ENCODE measurements at places on chromosomes 6 and 20.

- no peak for DNase-seq
Observed at GRCh38 chr6:113654396-113654795, 202.7 kb upstream of the MARCKS start.

DNA sequence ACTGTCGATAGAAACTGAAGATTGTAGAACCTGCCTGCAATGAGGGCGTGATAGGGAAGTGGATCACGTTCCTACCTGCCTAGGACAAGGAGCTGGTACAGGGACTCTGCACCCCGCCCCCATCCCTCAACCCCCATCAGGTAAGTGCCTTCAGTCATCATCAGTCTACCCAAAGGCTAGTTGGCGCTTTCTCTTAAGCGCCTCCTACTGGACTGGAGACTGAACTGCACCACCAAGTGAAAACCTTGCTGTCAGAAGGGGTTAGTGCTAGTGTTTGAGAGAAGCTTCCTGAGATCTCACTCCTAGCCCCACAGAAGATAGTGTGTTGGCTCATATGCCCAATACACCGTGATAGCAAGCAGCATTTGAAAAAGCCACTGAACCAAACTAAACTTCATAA lies 706.5 kb upstream of the MAN1A1 start:
- DNase-seq: peak; percentile 47

- no peak for DNase-seq
Observed at GRCh38 chr6:36949636-36950035, 4.9 kb upstream of the PI16 start.

DNA sequence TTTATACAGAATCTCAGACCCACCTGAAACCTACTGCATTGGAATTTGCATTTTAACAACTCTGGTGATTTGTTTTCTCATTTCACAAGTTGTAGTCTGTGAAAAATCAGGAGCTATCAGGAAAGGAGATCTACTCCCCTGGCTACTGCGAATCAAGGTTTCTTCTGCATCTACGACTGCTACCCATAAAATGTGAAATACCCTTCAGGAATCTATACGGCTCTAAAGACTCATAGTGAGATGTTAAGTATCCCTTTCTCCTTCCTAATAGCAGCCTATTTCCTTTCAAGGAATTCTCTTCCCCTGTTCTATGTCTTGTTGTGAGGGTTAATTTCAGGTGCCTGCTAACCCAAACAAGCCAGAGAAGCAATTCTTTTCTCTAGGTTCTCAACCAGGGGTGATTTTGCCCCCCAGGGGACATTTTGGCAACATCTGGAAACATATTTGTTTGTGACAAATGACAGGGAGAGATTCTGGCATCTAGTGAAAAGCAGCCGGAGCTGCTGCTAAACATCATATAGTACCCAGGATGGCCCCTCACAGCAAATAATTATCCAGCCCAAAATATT lies 26.3 kb downstream of the WFDC3 start:
- DNase-seq: no peak

- no peak for DNase-seq
Observed at GRCh38 chr6:17714879-17715851, 8.4 kb upstream of the NUP153 start.

- DNase-seq: no peak
Observed at GRCh38 chr6:38355519-38355918, 284.2 kb downstream of the BTBD9 start.

DNA sequence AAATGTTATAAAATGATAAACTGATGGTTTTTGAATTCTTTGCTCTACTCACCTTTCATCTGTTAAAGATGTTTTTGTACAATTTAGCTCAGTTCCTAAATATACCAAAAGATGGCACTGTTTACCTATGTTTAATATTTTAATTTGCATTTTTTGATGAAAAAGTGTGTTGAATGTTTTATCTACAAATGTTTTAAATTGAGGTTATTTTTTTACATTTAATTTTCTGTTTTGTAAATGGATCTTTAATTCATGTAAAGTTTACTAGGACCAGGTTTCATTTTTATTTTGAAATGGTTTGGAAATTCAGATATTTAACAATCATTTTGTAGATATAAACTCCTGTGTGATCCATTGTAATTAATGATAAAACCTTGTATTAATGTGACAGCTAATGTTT lies 30.0 kb downstream of the CDKAL1 start:
- no peak for DNase-seq

DNA sequence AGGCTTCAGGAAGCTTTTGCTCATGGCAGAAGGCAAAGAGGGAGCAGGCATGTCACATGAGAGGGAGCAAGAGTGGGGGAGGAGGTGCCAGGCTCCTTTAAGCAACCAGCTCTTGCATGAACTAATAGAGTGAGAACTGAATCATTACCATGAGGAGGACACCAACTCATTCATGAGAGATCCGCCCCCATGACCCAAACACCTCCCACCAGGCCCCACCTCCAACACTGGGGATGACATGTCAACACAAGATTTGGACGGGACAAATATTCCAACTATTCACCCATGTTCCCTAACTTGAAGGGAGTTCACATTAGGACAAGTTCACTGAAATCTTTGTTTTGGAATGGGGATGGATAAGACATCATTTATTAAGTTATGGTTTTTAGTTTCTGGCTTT lies 155.2 kb upstream of the ESR1 start:
- DNase-seq: peak; percentile 25

- DNase-seq: peak; percentile 92
Observed at GRCh38 chr6:27553123-27553904, 80.4 kb upstream of the ZNF184 start.

DNA sequence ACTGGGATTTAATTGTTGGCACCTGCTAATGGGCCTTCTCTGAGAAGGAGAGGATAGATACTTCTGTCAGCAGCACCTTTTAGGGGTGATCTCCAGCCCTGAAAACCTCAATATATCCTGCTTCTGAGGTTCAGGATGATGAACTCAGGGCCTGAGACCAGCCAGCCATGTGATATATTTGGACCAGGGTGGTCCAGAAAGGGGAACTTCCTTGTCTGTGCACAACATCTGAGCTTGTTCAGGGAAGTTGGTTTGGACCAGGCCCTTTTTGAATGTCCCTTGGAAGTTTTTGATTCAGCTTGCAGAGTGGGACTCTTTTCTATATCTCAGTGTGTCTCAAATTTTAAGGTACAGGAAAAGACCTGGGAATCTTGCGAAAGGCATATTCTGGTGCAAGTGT lies 85.8 kb downstream of the GFRA4 start:
- DNase-seq: no peak

- DNase-seq: no peak
Observed at GRCh38 chr20:57301026-57301425, 28.6 kb upstream of the SPO11 start.

DNA sequence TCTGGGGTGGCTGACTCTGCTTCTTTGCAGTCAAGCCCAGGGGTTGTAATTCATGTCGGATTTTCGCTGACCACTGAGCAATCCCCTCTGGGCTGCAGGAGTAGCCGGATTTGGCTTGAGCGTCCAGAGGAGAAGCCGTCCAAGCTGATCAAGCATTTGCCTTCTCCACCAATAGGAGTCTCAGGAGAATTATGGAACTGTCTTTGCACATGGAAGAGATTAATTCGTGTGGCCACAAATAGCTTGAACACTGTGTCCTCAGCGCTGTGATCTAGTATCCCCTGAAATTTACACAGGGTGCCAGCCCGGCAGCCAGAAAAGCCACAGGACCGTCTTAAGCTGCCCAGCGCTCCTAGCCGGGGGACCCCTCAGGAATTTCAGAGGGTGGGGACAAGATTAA lies 37.1 kb downstream of the EYA2 start:
- no peak for DNase-seq

- DNase-seq: no peak
Observed at GRCh38 chr6:26349964-26350857, 14.8 kb upstream of the BTN3A2 start.

GRCh38 chr20:24211972-24212371 lies 223.4 kb upstream of the GGTLC1 start:
- DNase-seq: no peak

DNA sequence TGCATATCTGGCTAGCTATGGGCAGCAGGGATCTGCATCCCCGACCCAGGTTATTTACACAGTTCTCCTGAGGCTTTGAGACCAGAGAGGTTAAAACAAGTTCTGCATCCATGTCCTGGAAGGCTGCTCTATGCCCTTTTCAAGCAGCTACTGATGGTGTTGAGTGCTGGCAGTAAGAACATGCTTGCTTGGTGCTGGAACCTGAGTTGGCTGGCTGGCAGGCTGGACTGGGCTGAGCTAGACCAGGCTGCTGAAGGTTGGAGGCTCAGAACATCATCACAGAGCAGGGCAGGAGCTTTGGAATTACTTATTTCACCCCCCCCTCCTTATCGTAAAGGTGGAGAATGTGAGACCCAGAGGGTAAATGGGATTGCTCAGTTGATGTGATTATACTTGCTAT lies 16.9 kb upstream of the LRFN2 start:
- no peak for DNase-seq

- DNase-seq: no peak
Observed at GRCh38 chr6:159805440-159806020, 5.5 kb downstream of the PNLDC1 start.

- DNase-seq: no peak
Observed at GRCh38 chr20:44644667-44645131, 6.8 kb downstream of the ADA start.

- no peak for DNase-seq
Observed at GRCh38 chr20:15515691-15516090, 1057.6 kb downstream of the KIF16B start.

GRCh38 chr20:25275813-25276532 lies 28.1 kb downstream of the PYGB start:
- DNase-seq: no peak

GRCh38 chr20:48695255-48695654 lies 132.5 kb downstream of the PREX1 start:
- no peak for DNase-seq

DNA sequence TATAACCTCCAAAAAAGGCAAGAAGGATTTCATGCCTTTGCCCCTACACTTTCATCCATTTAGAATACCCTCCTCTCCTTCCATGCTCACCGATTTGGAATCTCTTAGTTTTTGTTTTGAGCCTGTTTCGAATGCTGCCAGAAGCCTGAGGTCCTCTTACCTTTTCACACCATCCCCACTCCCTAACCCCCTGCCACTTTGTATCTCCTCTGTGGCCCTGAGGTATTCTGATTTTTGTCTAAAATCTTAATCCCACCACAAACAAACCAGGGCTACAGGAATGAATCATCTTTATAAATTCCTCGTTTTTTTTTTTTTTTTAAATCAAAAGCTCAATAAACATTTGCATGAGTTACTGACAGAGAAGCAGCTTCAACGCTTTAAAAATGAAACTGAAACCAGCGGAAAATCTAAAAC lies 1.6 kb upstream of the RPS12 start:
- DNase-seq: peak; percentile 31

- DNase-seq: no peak
Observed at GRCh38 chr20:16537025-16537665, 36.1 kb downstream of the KIF16B start.

DNA sequence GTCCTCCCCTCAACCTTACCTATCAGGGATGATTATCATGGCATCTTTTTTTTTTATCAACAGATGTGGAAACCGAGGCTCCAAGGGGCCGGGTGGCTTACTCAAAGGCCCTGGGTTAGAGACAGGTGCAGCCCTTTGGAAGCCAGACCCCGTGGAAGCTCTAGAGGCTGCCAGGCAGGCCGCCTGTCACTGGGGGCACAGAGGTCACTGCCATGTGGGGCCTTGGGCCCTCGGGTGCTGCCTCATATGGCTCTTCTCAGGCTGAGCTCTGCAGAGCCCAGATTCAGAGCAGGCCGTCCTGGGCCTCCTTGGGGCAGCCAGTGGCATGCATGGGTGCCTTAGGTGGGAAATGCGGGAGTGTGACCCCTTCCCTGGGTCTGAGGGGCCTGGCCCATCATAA lies 136.3 kb downstream of the PHACTR3 start:
- no peak for DNase-seq

GRCh38 chr6:91352878-91353277 lies 766.0 kb upstream of the MAP3K7 start:
- DNase-seq: no peak

GRCh38 chr6:9593554-9593953 lies 821.3 kb downstream of the TFAP2A start:
- DNase-seq: no peak

DNA sequence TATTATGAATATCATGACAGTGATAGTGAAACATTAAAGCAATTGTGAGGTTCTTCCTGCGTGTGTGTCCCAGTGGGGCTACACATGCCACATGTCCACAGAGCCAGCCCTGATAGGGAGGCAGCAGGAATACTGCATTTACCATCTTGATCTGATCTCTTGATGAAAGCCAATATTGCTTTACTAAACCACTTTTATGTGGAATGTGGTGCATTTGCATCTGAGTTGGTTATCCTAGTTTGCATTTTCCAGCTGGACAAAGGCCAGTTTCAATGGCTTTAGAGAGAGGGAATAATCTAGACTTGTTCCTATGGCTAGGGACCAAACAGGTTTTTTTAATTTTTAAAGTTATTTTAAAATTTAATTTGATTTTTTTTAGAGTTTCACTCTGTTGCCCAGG lies 216.3 kb upstream of the FERMT1 start:
- DNase-seq: no peak

DNA sequence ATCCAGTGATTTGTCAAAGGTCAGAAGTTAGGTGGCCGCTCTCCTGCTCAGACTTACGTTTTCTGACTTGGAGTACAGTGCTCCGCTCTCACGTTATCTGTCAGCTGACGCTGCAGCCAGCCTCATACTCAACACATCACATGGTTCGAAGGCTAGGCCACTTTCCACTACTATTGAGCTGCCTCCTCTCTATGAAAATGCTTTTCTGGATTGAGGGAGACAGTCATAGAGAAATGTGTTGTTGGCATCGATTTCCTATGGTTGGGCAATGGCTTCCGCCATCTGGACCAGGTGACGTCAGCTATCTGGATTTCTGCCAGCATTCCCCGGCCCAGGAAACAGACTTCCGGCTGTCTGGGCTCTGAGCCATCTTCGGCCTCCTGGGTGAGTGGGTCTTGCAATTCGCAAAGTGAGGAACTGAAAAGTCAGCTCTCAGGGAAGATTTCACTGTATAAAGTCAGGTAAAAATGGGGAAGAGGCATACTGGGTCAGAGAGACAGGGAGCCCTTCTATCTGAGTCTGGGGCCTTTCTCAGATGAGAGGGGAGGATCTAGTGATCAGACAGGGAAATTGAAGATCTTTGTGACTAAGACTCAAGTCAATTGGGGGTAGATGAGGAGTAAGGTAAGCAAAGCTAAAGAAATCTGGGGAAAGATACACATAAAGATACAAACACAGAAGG lies 37.5 kb upstream of the IER3 start:
- DNase-seq: peak; percentile 45

- peak; percentile 96 for DNase-seq
Observed at GRCh38 chr6:37565267-37566110, 65.8 kb upstream of the CCDC167 start.

DNA sequence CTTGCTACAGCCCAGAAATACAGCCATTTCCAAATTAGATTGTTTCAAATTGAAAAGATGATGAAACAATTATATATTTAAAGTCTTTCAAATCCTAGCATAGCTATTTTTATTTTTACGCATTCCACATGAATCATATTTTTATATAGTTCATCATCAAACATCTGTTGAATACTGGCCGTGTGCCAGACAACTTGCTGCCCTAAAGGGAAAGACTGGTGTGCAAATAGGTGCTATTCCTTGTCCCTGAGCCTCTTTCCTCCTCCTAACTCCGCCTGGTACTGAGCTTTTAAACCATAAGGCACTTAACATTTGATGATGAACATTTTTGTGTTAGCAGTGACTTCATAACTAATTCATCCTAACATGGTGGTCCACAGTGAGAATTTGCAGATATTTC lies 18.7 kb upstream of the PLCG1 start:
- DNase-seq: no peak
